ENCODE measurements at places on chromosomes 5 and 9.

GRCh38 chr9:80378669-80379293 is 807.0 kb downstream of the TLE4 start:
- no peak overlapping the region for H3K4me3 ChIP-seq
- H3K27me3 ChIP-seq, result no peaks in the 10 kb centered on the region
- no peak overlapping the region for H3K27ac ChIP-seq
- H3K36me3 ChIP-seq, result no peaks in the 10 kb centered on the region
- DNase-seq, result no peak

DNA sequence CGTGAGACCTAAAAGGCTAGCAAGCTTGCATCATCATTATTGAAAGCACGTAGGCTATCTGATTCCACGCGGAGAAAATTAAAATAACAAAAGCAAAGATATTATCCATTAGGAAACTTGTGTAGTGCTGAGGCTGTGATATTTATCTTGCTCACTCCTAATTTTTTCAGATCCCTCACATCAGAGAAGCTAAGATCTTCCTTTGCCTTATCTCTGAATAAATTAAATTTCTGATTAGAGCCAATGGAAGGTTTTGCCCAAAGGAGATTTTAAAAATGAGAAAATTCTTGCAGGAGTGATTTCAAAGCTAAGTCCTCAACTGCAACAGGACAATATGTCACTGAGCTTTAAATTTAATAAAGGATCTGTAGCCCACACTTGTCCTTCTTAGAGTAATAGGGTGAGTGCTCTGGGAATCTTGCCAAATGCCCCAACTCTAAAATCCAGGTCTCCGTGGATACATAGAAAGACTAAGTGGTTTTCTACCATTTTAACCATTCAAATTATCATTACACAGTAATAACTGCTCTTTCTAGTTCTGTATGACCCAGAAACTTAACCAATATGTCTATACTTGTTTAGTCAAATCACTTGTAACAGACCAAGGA is 295.0 kb downstream of the CAAP1 start:
- no peaks in the 10 kb centered on the region for H3K27me3 ChIP-seq
- H3K27ac ChIP-seq, result no peak overlapping the region
- no peak for DNase-seq
- H3K36me3 ChIP-seq, result no peaks in the 10 kb centered on the region
- H3K4me3 ChIP-seq, result no peak overlapping the region

GRCh38 chr9:125989090-125989501 is 241.9 kb downstream of the PBX3 start:
- no peak overlapping the region for H3K4me3 ChIP-seq
- peaks cover 3% of the 10 kb centered on the region for H3K36me3 ChIP-seq

DNA sequence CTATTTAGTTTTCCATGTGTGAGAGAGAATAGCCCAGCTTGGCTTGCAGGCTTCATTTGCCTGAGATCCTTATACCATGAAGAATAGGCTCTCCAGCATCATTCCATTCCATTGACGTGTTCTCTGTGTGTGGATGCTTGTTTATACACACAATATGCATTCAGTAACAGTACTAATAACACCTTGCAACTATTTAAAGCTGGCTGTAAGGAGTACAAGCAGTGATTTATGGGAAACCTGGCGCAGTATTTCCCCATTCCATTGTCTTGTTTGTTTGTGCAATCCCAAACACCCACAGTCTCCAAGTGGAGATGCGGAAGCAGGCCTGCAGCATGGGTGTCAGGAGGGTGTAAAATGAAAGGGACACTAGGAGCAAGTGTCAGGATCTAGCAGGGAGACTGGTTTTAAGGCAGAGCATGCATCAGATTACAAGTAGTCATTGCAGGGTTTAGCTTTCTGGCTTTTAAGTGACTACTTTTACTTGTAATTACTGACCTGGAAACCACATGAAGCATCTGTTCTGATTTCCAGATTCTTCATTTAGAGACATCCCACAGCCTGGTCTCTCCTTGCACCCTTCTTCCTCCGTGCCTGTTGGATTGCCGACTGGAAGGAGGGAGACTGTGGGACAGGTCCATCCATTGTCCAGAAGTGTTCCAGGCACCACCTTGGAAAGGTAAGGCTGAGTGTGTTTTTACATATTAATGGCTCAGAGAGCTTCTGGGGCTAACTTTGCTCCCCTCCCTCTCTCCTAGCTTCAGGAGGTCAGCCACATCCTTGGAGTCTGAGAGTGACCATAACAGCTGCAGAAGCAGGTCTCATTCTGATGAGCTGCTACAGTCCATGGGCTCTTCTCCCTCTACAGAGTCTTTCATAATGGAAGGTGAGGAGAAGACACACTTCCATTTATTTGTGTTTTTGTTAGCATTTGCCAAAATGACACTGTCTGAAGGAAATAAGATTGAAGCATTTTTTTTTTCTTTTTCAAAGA is 241.6 kb downstream of the ARHGEF28 start:
- no peaks in the 10 kb centered on the region for H3K4me1 ChIP-seq
- H3K36me3 ChIP-seq, result no peaks in the 10 kb centered on the region
- no peak overlapping the region for H3K4me3 ChIP-seq

DNA sequence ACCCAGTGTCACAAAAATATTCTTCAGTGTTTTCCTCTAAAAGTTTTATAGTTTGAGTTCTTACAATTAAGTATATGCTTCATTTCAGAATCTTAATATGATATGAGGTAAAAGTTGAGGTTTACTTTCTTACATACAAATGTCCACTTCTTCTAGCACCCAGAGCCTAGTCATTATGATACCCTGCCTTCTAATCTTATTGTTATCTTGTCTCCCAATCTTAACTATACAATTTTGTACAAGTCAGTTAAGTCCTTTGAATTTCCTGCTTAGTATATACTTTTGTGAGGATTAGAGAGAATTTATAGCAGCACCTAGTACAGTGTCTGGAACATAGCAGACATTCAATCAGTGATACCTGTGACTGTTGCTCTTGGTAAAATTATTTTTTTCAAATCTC is 29.3 kb downstream of the RAD50 start:
- H3K4me1 ChIP-seq, result no peaks in the 10 kb centered on the region
- H3K36me3 ChIP-seq, result peaks cover 63% of the 10 kb centered on the region
- H3K27me3 ChIP-seq, result no peaks in the 10 kb centered on the region
- no peak overlapping the region for H3K4me3 ChIP-seq
- DNase-seq, result no peak

DNA sequence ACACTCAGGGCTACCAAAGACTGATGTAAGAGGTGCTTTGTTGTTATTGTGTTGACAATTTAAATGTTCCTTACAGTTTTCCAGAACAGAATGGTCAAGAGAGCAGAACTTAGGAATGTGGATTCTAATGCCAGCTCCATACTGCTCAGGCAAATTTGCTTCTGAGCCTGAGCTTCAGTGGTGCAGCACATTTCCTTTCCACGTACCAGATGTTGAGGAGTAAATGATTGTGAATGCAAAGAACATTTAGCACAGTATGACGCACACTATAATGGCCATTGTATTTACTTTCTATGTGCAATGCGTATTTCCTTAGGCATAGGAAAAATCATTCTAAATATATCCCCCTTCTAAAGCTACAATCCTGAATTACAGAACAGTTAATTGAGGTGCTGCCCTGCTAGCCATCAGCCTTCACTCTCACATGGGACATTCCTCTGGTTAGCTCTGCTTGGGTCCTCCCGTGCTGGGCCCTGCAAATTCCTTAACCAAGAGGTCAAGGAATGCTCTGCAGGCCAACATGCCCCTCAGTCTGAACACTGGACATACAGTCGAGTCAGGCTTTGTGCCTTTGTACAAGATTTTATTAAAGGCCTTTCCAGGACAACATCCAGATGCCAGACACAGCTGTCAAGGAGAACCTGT is 21.1 kb upstream of the TMEM174 start:
- no peaks in the 10 kb centered on the region for H3K36me3 ChIP-seq
- H3K4me3 ChIP-seq, result no peak overlapping the region
- no peak for DNase-seq
- H3K27ac ChIP-seq, result no peak overlapping the region
- H3K4me1 ChIP-seq, result peaks cover 6% of the 10 kb centered on the region

Data from effector memory CD8-positive, alpha-beta T cell (primary cell).